ENCODE measurements at places on chromosomes 4 and X. TPM values are rescaled to one million over a fixed set of nuclear protein-coding genes. Genes with fewer than 3 reads are reported as not detected.
A peak's percentile ranks its signal among the peaks of the same experiment; 100 is the strongest.

The DCX gene
- not detected for total RNA-seq

GRCh38 chr4:110128472-110128919 lies 69.9 kb downstream of the ELOVL6 start:
- no peak for DNase-seq

The NAA11 gene
- total RNA-seq, result not detected

The MBNL3 gene
- 4.6 TPM for total RNA-seq

GRCh38 chrX:114712466-114712865 lies 128.6 kb downstream of the HTR2C start:
- DNase-seq, result no peak

The SSX1 gene
- not detected for total RNA-seq

DNA sequence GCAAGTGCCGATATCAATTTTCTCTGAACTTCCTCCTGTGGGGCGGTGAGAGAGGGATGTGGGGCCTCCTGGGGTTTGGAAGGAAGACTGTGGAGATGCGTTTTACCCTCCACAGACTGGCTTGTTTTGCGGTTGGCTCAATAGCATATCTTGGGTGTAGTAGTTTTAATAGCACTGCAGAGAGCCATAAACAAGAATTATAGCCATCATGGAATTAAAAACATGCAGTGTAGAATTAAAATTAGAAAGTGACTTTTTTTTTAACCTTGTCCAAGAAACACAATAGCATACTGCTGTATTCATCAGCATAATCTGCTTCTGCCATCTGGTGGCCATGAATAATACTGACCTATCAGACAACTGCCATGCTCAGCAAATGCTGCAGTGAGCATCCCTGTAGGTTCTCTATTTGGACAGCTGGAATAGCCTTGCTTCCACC lies 47.3 kb upstream of the SCML1 start:
- DNase-seq, result peak; percentile 16

DNA sequence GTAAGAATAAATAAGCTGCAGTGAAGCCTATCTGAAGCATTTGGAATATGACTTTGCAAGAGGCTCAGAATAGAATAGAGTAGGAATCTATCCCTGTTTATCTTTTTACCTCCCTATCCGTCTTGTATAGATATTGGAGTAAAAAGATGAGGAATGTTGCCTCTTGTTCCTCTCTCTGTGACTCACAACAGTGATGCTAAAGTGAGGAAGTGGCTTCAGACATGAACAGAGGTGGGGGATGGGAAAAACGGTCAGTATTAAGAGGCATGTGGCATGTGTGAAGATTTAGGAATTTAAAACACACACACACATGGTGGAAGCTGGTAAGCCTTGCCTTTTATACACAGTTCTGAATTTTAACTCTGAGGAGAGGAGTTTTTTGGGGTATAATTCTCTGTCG lies 3.8 kb upstream of the DCAF4L1 start:
- DNase-seq, result no peak

The TCEANC gene
- total RNA-seq, result 1.2 TPM

DNA sequence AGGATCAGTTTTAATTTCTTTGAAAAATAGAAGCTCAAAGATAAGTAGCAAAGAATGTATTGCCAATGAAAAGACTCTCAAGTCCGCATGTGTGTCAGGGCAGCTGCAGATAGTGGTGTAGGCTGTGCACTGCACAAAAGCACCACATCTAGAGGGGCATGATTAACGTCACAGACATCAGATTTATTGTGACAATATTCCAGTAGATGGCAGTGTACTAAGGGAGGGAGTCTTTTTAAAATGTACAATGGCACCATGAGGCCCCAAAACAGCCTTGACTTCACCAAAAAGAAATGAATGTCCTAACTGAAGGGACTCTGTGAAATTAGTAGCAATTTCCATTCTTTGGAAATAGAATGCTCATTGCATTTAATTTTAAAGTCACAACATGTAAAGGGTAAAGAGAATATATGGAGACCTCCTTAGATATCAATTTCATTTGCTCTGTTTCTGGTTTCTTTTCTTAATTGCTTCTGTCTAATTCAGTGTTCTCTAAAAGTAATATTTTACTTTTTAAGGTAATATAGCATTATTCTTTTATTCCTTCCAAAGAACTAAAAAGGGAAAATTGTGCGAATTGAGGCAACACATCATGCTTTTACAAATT lies 98.4 kb downstream of the ZNF827 start:
- DNase-seq, result peak; percentile 35

DNA sequence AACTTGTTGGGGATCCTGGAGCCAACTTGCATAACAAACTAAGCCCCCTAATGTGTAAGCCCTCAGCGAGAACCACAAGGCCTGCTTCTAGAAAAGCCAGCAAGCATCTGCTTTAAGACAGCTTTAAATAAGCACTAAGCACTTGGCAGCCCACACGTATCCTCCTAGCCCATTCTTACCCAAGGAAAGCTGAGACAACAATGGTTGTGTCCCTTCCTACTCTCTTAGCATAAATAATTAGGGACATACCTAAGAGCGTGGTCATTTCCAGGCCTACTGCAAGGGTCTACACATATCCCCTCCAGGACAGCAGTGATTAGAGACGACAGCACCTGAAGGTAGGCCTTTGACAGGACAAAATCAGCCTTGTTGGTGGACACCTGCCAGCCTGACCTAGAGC lies 322.8 kb upstream of the PPARGC1A start:
- DNase-seq, result no peak

The CSAG1 gene
- 1.2 TPM for total RNA-seq

GRCh38 chr4:38170338-38171169 lies 210.4 kb downstream of the PTTG2 start:
- no peak for DNase-seq

GRCh38 chr4:178068136-178068535 lies 625.9 kb upstream of the AGA start:
- DNase-seq, result no peak

DNA sequence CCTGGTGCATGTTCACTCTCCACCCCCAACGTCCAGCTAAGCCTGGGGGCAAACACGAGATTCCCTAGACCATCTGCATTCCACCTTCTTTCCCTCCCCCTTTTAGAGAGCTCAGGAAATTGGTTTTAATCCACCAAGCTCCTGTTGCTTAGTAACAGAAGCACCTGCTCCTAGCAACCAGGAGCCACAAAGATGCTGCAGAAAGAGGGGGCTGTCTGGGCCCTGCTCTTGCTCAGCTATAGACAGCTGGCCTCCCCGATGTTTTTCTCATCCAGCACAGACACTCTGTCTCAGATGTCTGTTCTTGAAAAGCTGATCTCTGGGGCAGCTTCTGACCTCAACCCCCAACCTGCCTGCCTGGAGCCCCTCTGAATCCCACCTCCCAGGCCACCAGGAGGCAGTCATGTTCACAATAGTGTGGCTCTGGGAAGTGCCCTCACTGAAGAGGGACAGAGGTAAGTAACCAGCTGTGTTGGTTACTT lies 71.5 kb downstream of the SLC16A2 start:
- no peak for DNase-seq

The ASMT gene
- total RNA-seq, result not detected

- DNase-seq, result no peak
Observed at GRCh38 chrX:31223817-31224216, 152.0 kb upstream of the FTHL17 start.

The PGAM4 gene
- total RNA-seq, result not detected

The GRIA2 gene
- total RNA-seq, result not detected

The COL25A1 gene
- not detected for total RNA-seq

DNA sequence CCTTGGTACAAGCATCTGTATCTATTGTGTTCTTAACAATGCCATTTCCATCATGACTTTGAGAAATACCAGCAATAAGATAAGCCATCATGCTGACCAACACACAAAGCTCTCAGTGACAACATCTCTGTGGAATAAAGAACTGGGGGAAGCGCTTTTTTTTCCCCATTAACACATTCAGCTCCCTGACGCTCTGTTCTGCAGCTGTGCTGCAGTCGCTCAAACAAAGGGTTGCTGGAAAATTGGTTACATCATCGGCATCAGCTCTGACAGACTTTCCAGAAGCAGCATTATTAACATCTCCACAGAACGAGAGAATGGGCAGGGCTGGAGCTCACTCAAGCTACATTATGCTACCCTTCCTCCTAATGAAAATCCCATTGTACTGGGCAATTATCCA lies 39.9 kb downstream of the DCX start:
- no peak for DNase-seq

The DTHD1 gene
- total RNA-seq, result not detected

DNA sequence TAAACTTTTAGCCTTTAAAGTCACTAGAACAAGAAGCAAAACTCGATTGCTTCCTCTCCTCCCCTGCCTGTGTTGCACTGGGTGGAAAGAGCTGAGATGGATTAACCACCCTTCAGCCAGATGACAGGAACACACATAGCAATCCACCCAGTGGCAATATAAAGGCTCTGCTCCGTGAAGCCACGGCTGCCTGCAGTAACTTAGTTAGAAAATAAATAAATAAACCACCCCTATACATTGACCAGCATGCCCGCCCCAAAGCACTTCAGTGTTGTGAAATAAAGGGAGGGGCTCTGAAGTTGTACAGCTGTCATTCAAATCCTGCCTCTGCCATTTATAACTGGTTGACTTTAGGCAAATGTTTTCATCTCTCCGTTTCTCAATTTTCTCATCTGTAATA lies 217.1 kb upstream of the LDB2 start:
- DNase-seq, result no peak

DNA sequence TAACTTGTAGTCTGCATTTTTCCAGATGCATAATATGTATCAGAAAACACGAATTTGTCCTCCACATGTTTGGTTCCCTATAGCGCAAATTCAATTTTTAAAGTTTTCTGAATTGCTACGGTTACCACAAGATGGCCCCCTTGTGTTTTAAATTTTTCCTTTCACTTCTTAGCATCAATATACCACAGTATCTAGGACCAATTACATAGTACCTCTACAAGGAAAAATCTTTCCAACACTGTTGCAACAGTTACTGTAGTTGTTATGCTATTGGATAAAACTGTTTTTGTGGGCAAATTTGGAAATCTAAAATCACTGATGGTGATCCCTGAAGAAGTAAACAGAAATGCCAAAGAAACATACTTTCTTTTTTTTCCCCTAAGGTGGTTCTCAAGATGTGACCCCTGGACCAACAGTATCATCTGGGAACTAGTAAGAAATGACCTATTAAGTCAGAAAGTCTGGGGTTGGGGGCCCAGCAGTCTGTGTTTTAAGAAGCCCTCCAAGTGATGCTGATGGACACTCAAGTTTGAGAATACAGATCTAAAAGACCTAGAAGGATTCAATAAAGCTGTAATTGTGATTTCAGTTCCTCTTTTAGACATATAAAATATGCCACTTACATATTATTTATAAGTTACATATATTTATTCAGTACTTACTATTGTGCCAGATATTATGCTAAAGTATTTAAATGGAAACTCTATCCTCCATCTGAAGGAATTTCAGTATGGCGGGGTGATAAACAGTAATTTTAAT lies 3.1 kb downstream of the ZGRF1 start:
- DNase-seq, result peak; percentile 10

- DNase-seq, result no peak
Observed at GRCh38 chr4:108371282-108371681, 202.6 kb upstream of the LEF1 start.

DNA sequence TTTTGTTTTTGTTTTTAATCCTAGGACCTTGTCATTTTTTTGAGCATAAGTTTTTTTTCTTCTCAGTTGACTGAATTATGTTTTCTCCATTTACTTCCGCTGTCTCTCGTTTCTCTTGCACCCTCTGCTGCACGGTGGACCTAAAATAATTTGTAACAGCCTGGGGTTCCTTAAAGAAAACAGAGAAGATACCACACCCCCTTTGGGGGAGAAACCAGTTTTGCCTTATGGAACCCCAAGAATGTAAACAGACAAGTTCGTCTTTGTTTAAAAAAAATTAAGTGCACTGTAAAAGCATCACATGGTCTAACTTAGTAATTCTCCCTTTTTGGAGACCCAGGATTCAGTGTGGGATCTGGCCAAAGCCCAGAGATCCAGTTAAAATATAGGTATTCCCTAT lies 32.8 kb upstream of the MAGEA4 start:
- DNase-seq, result no peak
